ENCODE measurements at places on chromosomes 6 and 20.

DNA sequence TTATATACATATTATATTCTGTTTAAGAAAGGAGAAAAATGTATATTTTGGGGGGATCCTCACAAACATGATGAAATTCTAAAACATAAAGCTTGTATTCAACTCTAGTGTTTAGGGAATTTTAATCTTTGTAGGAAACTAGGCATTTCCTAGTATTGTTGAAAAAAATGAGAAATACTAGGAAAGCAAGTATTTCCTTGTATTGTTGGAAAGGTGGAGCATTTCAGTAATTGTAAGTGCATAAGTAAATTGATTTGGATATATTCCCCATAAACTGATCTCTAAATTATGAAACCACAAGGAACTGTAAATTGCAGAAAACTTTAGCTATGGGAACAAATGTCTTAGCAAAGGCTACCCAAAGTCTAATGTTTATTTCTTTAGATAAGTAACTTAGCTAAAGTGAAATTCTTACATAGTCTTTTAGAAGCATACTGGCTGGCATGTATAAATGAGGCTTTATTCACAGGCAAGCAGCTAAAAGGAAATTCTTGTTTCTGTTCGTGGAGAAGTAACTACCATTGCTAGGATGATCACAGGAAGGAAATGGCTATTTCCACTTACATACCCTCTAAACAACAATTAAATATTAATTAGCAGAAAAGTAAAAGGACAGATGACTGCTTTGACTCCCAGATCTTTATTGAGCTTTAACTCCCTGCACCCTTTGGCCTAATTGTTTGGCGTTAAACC is 19.9 kb upstream of the NRN1 start:
- H3K4me3 ChIP-seq, result no peak overlapping the region
- no peaks in the 10 kb centered on the region for H3K4me1 ChIP-seq
- no peak overlapping the region for H3K27ac ChIP-seq
- no peak for DNase-seq
- H3K27me3 ChIP-seq, result peaks cover 34% of the 10 kb centered on the region

- no peak overlapping the region for H3K4me3 ChIP-seq
- no peak for DNase-seq
- H3K4me1 ChIP-seq, result no peaks in the 10 kb centered on the region
Measured at GRCh38 chr20:52242237-52243230, 51.0 kb upstream of the ZFP64 start.

DNA sequence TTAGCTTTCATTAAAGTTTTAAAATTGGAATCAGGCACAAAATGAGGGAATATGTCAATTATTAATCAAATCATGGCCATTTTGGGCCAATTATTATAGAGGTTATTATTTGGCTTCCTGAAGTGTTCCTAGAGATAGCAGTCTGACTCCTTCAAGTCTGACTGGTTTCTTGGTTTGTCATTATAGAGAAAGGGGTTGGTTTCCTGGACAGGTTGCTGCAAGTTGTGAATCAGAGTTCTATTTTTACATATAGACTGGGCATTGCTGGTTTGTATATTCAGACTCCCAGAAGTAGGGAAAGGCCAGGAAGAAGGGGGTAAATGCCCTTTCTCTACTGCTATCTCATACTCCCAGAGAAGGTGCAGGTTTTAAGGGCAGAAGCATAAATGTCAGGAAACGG is 121.4 kb upstream of the CEP162 start:
- no peak for DNase-seq
- H3K4me1 ChIP-seq, result no peaks in the 10 kb centered on the region
- no peaks in the 10 kb centered on the region for H3K27me3 ChIP-seq
- H3K4me3 ChIP-seq, result no peak overlapping the region

GRCh38 chr6:56368491-56368890 is 121.1 kb upstream of the COL21A1 start:
- no peak for DNase-seq
- H3K4me3 ChIP-seq, result no peak overlapping the region
- no peaks in the 10 kb centered on the region for H3K27me3 ChIP-seq
- H3K36me3 ChIP-seq, result no peaks in the 10 kb centered on the region

GRCh38 chr6:68726992-68727391 is 91.9 kb downstream of the ADGRB3 start:
- no peaks in the 10 kb centered on the region for H3K36me3 ChIP-seq
- no peak overlapping the region for H3K4me3 ChIP-seq
- H3K27me3 ChIP-seq, result no peaks in the 10 kb centered on the region

DNA sequence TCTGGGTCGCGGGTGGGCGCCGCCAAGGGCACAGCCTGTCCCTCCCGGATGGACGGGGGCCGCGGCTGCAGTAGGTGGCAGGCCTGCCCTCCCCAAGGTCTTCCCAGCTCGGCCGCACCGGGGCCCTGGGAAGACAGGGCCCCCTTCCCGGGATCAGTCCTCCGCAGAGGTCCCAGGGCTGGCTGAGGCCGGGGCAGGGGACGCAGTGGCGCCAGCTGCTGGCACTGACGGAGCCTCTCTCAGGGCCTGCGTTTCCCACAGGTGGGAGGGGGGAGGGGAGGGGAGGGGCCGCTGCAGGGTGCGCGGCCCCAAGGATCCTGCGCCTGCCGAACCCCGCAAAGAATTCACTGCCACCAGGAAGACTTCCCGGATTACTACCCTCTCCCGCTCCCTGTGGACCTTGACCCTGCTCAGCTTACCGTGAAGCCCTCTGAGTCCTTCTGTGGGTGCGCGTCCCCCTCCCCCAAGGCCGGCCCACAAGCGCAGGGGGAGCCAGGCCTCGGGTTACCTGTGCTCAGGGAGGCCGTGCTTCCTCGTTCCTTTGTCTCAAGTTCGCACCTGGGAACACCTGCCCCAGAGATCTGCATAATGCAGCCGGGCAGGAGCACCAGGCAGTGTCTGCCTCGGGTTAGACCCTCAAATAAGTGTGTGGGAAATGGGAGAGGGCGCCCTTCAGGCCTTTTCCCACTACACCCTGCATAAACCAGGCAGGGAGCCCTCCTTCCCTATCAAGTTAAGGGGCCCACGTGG is 5.1 kb downstream of the LZTS3 start:
- H3K36me3 ChIP-seq, result no peaks in the 10 kb centered on the region
- peaks cover 11% of the 10 kb centered on the region for H3K4me1 ChIP-seq

DNA sequence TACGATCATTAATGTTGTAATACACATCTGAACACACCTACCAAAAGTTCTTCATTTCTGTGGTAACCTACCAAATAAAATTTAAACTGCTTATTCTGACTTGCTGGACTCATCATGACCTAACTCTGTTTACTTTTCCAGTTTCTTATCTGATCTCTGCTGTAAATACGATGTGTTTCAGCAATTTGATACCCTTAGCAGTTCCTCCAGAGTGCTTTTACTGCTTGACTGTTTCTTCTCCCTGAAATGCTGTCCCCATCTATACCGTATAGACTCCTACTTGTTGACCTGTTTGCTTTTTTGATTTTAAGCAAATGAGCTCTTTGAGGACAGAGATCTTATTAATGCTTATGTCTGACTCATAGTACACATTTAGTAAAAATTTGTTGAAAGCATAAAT is 119.5 kb downstream of the SCAF8 start:
- peaks cover 27% of the 10 kb centered on the region for H3K36me3 ChIP-seq
- H3K27me3 ChIP-seq, result no peaks in the 10 kb centered on the region
- peaks cover 11% of the 10 kb centered on the region for H3K4me1 ChIP-seq
- no peak overlapping the region for H3K27ac ChIP-seq

DNA sequence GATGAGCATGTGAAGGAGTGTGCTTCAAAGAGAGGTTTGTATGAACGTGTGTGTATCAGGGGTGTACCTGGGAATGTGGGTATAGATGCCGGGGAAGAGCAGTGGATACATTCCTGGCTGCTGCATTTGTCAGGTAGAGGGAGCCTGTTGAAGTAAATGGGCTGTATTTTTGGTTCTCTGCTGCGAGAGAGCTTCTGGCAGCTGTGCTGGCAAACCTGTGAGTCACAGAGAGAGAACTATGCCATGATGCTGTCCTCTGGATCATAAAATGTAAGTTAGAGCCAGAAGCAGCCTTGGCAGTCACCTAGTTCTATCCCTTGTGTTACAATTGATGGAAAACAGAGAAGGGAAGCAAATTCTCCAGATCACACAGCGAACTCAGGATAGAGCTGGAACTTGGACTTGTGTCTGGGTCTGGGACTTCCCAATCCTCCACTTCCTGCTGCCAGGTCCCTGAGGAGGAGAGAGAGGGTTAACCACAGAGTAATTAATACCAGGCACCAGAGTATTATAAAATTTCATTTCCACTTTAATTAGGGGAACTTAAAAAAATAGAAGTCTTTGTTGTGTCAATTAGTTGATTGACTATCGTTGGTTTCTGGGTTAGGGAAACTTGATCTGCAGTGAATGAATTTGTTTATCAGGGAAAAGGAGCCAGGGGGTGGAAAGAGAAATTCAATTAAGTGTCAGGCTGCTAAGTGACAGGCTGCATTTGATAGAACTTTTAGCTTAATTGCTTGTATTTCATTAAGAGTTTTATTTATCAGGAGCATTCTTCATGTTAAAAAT is 41.1 kb upstream of the GTSF1L start:
- no peaks in the 10 kb centered on the region for H3K4me1 ChIP-seq
- no peaks in the 10 kb centered on the region for H3K36me3 ChIP-seq
- H3K4me3 ChIP-seq, result no peak overlapping the region
- DNase-seq, result no peak
- H3K27me3 ChIP-seq, result peaks cover 24% of the 10 kb centered on the region

GRCh38 chr6:5846889-5847288 is 159.8 kb downstream of the NRN1 start:
- peaks cover 2% of the 10 kb centered on the region for H3K36me3 ChIP-seq
- peaks cover 11% of the 10 kb centered on the region for H3K4me1 ChIP-seq
- no peaks in the 10 kb centered on the region for H3K27me3 ChIP-seq
- no peak for DNase-seq
- H3K27ac ChIP-seq, result no peak overlapping the region
- H3K4me3 ChIP-seq, result no peak overlapping the region

DNA sequence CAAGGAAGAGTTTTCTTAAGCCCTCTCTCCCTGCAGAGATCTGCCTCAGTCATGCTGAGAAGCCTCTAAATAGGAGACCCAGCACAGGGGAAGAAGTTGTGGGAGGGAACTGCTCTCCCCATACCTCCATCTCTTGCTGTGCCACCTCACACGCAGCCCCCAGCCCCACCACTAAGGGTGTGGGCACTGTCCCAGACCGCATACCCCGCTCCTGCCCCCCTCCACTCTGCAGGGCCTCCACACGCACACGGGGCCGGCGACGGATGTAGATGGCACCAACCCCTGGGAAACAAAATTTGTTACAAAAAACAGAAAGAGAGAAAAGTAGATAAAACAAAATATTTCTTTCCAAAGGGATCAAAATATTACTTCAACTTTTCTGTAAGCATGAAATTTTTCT is 10.2 kb upstream of the CPNE1 start:
- H3K4me1 ChIP-seq, result no peaks in the 10 kb centered on the region
- H3K36me3 ChIP-seq, result peaks cover 10% of the 10 kb centered on the region
- H3K27me3 ChIP-seq, result no peaks in the 10 kb centered on the region
- no peak for DNase-seq

Measured in activated naive CD8-positive, alpha-beta T cell treated with anti-CD3 and anti-CD28 coated beads for 36 hours (primary cell).